ENCODE measurements at places on chromosomes 7 and 10.

DNA sequence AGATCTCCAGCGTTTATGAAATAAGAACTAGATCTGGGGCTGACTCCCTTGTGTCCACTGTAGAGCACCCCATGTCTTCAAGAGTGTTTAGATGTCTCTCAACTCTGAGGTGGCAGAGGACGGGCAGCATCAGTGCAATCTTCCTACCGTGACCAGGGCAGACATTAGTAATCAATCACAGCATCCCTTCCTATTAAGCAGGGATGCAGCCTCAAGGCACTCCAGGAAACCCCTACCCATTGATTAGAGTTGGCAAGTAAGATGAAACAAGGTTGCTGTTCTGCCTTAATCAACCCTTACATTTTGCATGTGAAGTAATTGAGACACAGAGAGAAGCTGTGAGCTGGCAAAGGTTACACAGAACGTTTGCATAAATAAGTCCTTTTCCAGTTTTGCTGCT lies 283.7 kb upstream of the ZMIZ1 start:
- DNase-seq: no peak

DNA sequence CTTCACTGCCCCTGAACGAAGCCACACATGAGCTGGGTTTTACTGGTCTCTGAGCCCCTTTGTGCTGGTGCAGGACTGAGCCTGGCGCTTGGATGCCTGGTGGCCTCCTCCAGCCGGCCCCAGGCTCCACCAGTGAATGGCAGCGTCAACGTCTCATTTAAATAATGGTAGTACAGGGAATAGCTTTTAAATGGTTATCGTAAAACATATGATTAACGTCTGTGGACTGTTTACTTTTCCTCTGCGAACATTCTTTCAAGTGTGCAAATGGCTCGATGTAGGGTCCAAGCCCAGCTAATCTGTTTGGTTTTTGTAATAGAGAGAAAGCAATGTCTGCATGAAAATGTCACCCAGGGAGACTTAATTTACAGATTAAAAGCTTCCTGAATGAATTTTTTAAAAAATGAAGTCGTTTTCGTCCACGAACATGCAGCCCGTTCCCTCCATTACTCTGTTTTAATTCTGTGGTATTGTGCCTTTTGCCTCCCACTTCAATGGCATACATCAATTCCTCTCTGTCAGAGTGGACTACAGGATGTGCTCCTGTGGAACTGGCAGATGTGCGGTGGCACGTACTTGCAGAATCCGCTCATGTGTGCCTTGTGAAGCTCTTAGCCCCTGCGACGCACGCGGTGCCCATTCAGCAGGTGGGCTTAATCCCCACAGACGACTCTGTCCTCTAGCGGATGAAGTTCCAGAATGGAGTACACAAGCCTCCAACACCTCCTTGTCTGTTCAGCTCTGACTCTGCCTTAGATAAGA lies 192.7 kb downstream of the TCF7L2 start:
- DNase-seq: no peak

DNA sequence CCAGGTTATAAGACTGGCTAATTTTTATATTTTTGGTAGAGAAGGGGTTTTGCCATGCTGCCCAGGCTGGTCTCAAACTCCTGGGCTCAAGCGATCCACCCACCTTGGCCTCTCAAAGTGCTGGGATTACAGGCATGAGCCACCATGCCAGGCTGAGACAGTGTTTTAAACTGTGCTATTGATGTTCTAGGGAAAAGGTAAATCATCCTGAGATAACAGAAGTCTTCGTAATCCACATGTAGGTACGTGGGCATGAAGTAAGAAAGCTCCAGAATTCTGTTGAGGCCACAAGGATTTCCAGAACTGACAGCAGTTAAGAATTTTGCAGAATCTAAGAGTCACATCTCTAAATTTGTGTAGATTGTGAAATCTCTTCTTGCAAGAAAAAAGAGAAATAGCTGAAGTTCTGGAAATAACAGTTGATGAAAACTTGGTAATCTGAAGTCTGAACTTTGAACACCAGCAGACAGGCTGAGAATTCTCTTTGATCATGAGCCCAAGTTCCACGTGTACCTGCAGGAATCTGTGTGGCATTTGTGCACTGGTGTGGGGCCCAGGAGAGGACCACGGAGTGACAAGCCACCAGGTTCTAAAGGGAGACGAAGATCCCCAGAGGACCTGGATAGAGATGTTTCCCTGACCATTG lies 24.6 kb downstream of the C7orf33 start:
- no peak for DNase-seq

DNA sequence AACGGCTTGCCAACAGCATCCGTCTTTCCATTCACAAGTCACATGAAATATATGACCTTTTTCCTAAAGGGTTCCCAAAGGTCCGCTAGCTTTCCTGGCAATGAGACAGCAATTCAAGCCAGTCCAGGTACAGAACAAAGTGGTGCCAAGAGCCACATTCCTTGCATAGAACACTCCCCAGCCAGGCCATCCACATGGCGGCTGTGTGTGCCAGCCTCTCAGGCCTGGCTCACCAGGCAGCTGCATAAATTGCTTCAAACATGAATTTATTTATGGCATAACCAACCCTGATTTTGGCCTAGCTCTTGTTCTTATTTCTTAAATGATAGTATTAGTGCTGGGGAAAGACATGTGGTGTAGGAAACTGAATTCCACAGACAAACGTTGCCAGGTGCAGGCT lies 63.7 kb upstream of the CREB5 start:
- no peak for DNase-seq

DNA sequence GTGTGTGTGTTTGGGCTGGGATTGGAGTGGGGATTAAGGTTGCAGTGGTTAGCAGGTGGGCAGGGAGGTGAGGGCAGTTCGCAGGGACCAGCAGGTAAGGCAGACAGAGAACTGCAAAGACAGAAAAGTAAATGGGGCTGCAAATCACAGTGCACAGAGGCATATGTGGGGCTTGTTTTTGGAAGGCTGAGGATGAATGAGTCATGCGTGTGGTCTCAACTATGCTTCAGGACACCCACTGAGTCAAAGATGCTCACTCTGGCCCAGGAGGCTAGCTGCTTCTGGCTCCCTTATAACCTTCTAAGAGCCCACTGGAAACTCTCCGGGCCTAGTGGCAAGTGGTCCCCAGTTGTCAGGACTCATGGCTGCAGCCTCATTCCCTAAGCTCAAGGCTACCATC lies 118.2 kb downstream of the ZNF248 start:
- DNase-seq: no peak

GRCh38 chr7:49125246-49125645 lies 200.9 kb downstream of the CDC14C start:
- no peak for DNase-seq

DNA sequence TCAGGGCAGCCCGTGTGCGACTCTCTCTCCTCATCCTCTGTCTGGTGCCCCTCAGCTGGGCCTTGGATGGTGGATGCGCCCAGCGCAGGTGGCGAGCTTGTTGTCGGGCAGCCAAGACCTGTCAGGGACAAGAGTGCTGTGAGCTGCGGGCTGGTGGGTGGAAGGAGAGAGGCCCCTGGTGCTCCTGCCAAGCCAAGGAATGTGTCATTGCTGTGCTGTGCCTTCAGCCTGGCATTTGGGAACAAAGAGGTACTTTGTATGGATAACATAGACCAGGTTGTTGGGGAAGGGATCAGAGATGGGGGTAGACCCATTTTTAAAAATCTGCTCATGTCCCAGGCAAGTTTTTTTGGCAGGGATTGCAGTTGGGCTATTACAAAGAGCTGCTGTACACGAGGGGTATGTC lies 120.9 kb downstream of the PKD1L1 start:
- DNase-seq: no peak

GRCh38 chr10:5551531-5552375 lies 27.0 kb downstream of the CALML3 start:
- peak; percentile 43 for DNase-seq

- no peak for DNase-seq
Observed at GRCh38 chr7:6422926-6423632, 24.7 kb downstream of the DAGLB start.

DNA sequence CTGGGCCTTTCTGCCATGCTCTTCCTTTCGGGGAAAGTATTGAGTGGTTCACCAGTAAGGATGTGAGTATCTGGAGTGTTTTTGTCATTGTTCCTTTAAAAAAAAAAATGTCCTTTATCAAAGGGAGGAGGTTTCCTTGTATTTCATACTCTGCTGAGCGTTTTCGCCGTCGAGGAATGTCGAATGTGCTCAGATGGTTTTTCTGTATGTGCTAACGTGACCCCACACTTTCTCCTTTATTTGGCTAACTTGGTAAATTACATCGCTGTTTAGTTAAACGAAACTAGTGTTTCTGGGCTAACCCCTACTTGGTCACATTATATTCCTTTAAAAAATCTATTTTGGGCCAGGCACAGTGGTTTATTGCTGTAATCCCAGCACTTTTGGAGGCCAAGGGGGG lies 45.9 kb downstream of the INPP5A start:
- no peak for DNase-seq

GRCh38 chr7:148982654-148983199 lies 45.6 kb downstream of the PDIA4 start:
- DNase-seq: no peak

- no peak for DNase-seq
Observed at GRCh38 chr7:151131592-151132293, 35.8 kb downstream of the GBX1 start.

GRCh38 chr7:157508477-157508881 lies 171.7 kb downstream of the DNAJB6 start:
- peak; percentile 21 for DNase-seq

- no peak for DNase-seq
Observed at GRCh38 chr7:44511236-44511635, 20.8 kb upstream of the NUDCD3 start.

DNA sequence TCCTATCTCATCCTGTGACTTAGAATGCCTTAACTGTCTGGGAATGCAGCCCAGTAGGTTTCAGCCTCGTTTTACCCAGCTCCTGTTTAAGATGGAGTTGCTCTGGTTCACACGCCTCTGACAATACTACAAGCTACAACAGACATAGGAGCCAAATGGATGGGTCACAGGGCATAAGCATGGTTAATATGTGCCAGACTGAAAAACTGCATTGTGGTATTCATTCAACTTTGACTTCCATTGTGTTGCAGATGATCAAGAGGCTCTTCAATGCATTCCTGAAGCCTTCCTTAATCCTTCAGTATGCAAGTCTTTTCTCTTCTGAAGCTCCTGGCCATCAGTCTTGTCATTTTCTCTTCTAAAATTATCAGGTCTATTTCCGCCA lies 20.3 kb upstream of the RNF32 start:
- no peak for DNase-seq

DNA sequence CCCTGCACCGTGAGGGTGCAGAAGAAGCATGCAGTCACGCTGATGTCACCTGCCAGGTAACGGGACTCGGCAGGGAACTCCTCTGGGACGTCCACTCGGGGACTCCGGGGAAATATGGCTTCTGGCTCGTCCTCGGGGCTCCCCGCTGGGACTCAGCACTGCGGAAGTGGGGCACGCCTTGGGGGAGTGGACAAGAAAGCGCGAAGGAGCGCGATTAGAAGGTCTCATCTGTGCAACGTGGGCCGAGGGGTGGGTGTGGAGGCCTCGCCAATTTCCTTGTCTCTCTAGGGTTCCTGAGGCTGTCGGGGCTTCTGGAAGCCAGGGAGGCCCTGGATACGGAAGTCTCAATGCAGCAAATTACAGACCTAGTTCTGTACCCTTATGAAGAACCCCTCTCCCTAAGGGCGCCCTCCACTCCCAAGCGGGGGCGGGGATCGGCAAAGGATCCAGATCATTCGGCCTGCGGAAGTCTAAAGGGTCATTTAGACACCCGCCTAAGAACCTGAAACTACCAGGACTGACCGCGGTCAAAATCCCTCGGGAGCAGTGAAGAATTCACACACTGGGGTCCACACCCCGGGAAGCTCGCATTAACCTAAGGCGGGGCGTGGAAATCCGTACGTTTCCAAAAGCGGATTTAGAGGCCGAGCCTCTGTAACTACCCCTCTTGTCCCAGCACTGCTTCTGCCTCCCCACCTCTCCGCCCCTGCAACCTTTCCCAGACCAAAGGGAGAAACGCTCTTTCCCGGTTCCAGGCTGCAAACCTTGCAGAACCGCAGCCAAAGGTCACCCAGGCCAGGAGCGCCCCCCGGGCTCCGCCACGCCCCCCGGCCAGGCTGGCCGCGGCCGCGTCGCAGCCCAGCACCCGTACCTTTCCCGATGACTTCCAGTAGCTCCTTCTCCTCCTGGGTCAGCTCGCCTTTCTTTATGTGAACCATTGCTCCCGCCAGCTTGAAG lies 640 bp downstream of the ANKMY2 start:
- DNase-seq: peak; percentile 73

- peak; percentile 54 for DNase-seq
Observed at GRCh38 chr7:56291-56913, 136.0 kb upstream of the FAM20C start.

DNA sequence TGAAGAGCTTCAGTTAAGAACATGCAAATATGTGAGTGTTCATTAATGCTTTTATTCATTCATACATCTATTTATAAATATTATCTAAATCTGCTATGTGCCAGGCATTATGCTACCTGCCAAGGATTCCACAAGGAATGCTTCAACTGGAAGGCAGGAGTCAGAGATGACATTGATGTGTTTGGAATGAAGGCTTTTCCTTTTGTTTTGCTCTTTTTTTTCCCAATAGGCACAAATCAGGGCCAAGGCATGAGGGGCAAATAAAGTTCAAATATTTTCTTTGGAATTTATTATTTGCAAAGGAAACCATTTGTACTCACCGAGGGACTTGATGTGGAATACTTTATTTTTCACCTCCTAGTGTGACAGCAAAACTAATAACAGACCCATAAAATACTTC lies 530.3 kb downstream of the ARL4A start:
- no peak for DNase-seq

DNA sequence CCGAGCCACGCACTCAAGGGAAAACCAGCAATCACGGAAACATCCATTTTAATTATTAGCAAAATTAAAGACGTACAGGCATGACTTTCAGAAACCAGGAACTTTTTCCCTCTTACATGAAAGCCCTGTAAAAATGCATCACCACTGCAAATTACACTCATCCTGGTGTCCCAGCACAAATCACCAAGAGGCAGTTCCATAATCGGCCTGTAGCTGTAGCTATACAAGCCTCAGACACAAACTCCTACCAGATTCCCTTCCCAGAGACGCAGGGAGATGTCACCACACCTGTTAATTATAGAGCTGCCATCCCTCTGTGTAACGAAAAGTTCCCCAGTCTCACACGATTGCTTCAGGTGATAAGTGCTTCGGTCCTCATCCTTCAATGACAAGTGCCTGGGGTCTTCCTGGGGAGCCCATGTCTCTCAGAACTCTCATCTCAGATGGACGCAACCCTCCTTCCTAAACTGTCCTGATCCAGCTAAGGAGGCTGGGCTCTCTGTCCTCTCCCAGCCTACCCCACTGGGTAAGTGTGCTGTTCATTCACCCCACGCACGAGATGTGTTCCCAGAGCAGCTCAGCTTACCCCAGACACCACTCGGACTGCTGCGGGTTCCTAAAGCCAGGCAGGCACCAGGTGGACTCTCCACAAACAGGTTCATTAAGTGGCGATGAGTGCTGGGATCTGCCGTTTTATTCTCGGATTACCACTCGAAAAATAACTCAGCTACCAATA lies 5.9 kb downstream of the FGFR2 start:
- no peak for DNase-seq
